ENCODE measurements at places on chromosomes 2 and 18. TPM values are rescaled to one million over a fixed set of nuclear protein-coding genes. Genes with fewer than 3 reads are reported as not detected.

GRCh38 chr2:237404413-237404812 lies 9.6 kb downstream of the COL6A3 start:
- DNase-seq, result no peak

HOXD8 gene
- 26.5 TPM for total RNA-seq

DOK1 gene
- 35.7 TPM for total RNA-seq

CDH7 gene
- total RNA-seq, result not detected

- peak; percentile 29 for DNase-seq
Measured at GRCh38 chr18:23563377-23564043, 22.8 kb downstream of the NPC1 start.

GRCh38 chr2:74119912-74120825 lies 27.5 kb downstream of the BOLA3 start:
- DNase-seq, result no peak

DNA sequence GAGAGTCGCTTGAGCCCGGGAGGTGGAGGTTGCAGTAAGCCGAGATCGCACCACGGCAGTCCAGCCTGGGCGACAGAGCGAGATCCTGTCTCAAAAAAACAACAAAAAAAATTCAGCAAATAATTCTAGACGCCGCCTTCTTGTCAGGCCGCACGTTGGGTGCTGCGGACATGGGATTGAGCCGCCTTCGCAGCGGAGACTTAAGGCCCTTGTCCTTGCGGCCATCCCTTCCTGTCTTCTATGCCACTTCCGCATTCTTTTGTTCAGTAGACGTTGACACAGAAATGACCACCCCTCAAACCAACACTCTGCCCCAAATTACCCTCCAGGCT lies 15.8 kb downstream of the PTPN18 start:
- no peak for DNase-seq

- no peak for DNase-seq
Measured at GRCh38 chr18:48680339-48681250, 141.8 kb downstream of the CTIF start.

GRCh38 chr2:47897883-47898731 lies 8.2 kb downstream of the FBXO11 start:
- DNase-seq, result no peak

DNA sequence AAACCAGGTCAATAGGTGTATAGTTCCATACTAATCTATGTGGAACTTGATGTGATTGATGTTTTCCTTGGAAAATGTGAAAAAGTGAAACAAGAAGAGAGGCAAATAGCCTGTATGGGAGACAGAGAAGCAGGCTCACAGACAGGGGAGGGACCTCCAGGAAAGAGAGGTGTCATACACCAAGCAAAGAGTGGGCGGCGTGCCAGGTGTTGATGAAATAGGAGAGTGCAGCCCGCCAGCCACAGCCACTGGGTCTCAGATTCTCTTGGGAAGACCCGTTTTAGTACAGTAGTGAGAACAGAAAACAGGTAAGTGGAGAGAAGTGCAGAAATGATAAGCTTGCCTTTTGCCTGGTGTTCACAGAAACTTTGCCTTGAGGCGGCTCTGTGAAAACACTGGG lies 301.9 kb downstream of the ZNF407 start:
- DNase-seq, result no peak

- DNase-seq, result no peak
Measured at GRCh38 chr2:240722796-240723735, 31.4 kb downstream of the AQP12A start.

GRCh38 chr2:239194731-239195317 lies 206.0 kb downstream of the HDAC4 start:
- no peak for DNase-seq

DNA sequence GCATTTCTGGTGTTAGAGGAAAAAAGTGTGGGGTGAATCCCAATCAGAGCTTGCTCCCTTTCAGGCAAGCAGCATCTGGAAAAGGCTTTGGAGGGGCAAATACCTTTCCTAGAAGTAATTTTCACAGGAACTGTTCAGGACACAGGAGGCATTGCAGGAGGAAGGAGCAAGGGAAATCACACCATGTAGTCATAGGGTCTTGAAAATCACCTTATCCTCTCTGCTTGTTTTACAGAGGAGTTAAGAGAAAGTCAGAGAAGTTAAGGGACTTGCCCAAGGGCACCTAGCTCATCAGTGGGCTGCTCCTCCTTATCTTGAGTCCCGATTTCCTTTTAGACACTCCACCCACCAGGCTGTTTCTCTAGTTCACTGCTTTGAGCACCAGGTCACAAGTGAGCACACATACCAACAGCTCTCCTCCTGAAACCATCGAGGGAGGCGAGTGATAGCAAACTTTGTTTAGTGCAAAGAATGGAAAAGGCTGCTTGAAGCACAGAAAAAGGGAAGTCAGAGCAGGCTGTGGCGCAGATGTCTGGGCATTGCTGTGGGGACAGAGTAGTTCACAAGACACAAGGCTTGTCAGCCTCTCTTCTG lies 89.2 kb upstream of the CXCR4 start:
- DNase-seq, result no peak

DNA sequence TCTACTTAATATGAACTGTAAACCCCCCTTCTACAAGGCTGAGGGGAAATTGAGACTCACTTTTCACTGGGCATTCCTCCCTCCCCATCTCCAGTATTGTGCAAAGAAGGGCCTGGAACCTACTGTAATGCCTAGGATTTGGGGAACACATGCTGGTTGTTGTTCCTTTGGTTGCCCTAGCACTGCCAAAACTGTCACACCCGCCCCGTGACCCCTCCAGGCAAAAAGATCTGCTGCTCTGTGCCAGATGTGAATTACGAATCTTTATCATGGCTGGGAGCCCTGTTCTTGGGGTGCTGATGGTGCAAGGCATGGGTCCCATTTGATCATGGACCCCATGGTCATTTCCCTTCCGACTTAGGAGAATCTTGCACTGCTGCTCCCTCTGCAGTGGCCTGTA lies 95.4 kb downstream of the CABLES1 start:
- no peak for DNase-seq

DNA sequence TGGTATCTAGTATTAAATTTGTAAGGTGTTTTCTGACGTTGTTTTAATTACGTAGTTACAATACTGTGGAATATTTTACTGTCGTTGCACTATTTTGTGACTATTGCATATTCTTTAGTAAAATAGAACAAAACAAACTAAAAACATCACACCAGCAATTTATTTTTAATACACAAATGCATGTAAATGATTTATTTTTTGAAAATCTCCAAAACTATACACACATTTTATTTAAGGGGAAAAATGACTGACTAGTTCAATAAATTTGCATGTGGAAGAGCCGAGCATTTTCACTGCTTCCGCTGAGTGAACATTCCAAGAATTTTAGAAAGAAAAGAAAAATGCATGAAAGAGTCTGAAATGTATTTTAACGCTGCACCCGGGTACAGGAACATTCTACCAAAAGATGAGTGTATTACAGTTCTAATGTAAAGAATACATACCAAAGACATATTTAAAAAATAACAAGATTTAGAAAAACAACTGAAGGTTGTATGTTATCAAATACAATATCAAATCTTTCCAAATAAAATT lies 257.7 kb downstream of the MEIS1 start:
- DNase-seq, result no peak

- no peak for DNase-seq
Measured at GRCh38 chr18:9546468-9546867, 67.9 kb downstream of the PPP4R1 start.

QPCT gene
- total RNA-seq, result 26.4 TPM

FABP1 gene
- not detected for total RNA-seq

LYPD1 gene
- 84.3 TPM for total RNA-seq

PTPRM gene
- 63.2 TPM for total RNA-seq

NFATC1 gene
- 2.1 TPM for total RNA-seq
